ENCODE measurements at places on chromosomes 3 and 15.

DNA sequence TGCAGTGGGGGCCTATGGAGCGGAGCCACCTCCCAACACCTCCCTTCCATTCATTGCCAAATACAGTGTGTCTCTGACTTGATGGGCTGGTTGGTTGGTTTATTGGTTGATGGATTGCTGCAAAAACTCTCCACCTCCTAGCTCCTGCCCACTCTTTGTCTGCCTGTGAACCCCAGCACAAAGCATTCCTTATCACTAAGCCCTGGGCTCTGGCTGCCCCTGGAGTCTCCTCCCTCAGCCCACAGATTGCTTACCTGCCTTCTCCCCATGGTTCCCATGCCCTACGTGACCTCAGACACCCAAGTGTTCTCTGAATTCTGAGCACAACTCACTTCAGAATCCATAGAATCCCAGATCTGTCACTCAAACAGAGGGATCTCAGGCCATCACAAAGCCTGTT lies 139.1 kb upstream of the TPM1 start:
- DNase-seq = no peak

GRCh38 chr15:99213187-99213811 lies 36.1 kb downstream of the TTC23 start:
- peak; percentile 58 for DNase-seq

GRCh38 chr15:49331442-49331841 lies 91.6 kb upstream of the FGF7 start:
- DNase-seq = no peak

- DNase-seq = peak; percentile 90
Measured at GRCh38 chr3:55488398-55489055, 1.4 kb upstream of the WNT5A start.

DNA sequence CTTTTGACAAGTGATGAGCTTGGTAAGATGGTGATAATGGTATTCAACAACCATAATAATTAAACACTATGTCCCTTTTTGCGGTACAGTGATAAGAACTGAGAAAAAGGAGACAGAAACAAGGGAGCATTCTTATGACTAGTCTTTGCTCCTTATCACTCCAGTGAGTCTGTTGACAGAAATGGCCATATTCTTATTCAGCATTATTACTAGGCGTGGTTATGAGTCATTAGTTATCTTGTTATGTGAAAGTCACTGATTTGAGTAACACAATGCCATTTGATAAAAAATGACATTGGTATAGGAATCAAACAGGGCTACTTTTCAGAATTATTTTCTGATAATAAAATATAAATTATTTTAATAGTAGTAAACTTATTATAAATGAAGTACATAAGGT lies 193.5 kb downstream of the C3orf38 start:
- DNase-seq = peak; percentile 4

GRCh38 chr3:12325586-12326515 lies 37.0 kb downstream of the PPARG start:
- DNase-seq = peak; percentile 12

DNA sequence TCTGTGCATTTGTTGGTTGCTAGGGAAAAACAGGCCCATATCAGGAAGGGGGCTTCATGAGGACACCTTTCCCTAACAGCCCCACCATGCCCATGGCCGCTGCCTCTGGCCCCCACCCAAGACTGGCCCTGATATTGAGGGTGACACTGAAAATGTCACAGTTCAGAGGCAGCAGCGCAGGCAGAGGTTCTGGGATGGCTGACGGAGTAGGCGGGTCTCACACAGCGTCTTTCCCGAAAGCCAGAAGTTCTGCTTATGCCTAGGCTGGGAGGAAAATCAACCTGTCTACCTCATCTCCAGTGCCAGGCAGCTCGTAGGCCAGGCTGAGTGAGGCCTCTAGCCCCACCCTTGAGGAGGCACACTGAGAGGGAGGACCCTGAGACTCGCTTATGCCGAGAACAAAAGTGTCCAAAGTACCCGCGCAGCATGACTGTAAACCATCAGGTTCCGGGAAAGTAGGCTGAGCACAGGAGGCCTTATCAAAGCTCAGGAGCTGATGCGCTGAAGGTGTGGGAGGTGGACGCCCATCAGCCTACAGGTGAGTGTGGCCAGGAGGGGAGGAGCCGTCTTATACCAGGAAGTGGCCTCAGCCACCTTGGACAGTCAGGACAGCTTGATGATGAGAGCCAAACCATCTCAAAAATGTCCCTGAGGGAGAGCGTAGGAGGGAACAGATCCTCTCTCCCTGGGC lies 27.5 kb downstream of the GRAMD2A start:
- DNase-seq = no peak

DNA sequence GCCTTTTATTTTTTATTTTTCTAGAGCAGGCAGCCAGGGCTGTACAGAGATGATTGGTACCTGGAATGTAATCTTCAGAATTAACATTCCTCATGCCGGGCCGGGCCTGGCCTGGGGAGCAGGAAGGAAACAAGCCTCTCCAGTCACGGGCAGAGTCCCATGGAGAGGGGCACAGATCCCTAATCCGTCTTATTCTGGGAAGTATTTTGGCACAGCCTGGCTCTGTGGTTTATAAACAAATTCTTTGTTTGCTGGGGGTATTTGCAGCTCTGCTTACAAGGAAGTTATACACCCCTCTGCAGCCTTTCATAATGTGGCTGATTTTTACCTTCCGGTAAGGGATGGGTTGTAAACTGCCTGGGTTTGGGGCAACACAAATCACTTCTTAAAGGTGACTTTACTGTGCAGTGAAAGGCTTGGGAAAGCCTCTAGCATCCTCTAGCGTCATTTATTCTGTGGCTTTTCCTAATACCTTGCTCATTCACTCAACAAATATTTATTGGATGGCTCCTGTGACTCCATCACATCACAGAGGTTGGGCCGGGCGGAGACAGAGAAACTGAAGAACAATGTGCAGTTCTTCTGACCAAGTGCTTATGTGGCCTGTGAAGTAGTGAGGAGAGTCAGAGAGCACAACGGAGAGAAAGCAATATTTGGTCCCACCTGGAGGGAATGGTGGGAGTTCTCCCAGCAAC lies 2.7 kb downstream of the SLC6A20 start:
- DNase-seq = no peak

- no peak for DNase-seq
Measured at GRCh38 chr15:36403351-36403750, 176.1 kb upstream of the CDIN1 start.

GRCh38 chr15:40878785-40879184 lies 4.8 kb upstream of the RHOV start:
- DNase-seq = peak; percentile 48

GRCh38 chr3:161548301-161548700 lies 51.7 kb downstream of the OTOL1 start:
- DNase-seq = no peak

GRCh38 chr3:12947504-12948369 lies 106.4 kb upstream of the RPL32 start:
- peak; percentile 69 for DNase-seq

- DNase-seq = no peak
Measured at GRCh38 chr15:63874616-63875015, 40.9 kb upstream of the HERC1 start.

DNA sequence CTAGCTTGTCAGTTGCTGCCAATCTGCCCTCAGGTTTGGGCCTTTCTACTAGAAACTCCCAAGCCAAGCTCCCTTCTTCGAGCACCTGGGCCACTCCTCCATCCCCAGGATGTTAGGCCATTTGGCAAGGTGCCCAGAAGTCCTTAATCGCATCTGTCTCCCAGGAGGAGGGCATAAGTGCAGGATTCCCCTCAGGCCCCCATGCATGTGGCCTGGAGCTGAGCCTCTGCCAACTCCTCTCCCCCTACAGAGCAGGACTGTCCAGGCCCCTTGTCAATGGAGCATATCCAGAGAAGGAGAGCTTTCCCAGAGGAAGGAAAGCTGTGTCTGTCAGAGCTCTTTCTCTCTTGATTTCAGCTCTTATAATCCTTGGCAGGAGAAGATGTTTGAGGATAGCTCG lies 182.6 kb upstream of the ROPN1 start:
- no peak for DNase-seq

Measured in amniotic epithelial cell (primary cell).